ENCODE measurements at places on chromosomes 16 and 17. TPM values are rescaled to one million over a fixed set of nuclear protein-coding genes. Genes with fewer than 3 reads are reported as not detected.

The HOXB8 gene
- total RNA-seq = 0.56 TPM

The RPGRIP1L gene
- 18.3 TPM for total RNA-seq

The GPR142 gene
- not detected for total RNA-seq

The ANKRD40CL gene
- not detected for total RNA-seq

GRCh38 chr16:30748634-30749445 lies 615 bp downstream of the PHKG2 start:
- DNase-seq = peak; percentile 52

The CCDC47 gene
- total RNA-seq = 62.0 TPM

The WSB1 gene
- 112 TPM for total RNA-seq

GRCh38 chr17:2087597-2088211 lies 32.8 kb downstream of the HIC1 start:
- peak; percentile 12 for DNase-seq

GRCh38 chr17:48645639-48646182 lies 19.6 kb upstream of the HOXB9 start:
- DNase-seq = no peak

The TMEM238L gene
- not detected for total RNA-seq

The ABCA9 gene
- total RNA-seq = under 0.01 TPM

DNA sequence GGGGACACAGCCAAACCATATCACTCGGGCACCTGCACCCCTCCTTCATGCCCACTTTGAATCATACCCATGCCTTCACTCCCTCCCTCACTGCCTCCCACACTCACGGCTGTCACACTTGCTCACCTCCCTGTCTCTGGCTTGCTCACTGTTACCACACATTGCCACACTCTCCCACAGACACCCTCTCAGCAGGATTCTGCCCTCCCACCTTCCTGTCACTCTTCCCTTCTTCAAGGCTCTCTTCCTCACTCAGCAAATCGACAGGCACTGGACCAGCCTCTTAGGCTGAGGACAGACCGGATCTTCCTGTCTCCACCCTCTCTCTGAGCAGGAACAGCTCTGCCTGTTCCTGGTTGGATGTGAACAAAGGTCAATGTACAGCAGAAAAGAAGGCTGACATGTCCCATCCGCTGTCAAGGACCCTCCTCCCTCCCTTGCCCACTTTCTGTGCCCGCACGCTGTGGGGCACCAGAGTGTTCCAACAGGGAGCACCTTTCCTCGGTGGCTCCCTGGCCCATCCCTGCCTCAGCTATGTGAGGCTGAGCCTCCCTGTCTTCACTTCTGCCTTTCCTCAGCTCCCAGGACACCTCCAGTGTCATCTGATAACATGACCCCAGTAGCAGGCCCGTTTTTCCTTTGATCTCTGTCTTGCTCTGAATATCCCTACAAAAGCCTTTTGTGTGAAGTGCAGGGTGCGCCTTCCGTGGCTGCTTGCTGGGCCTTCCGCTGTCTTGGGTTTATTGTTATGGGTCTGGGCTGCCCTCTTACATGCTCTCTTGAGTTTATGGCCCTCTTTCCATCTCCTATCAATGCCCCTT lies 47.0 kb downstream of the CCDC182 start:
- no peak for DNase-seq

DNA sequence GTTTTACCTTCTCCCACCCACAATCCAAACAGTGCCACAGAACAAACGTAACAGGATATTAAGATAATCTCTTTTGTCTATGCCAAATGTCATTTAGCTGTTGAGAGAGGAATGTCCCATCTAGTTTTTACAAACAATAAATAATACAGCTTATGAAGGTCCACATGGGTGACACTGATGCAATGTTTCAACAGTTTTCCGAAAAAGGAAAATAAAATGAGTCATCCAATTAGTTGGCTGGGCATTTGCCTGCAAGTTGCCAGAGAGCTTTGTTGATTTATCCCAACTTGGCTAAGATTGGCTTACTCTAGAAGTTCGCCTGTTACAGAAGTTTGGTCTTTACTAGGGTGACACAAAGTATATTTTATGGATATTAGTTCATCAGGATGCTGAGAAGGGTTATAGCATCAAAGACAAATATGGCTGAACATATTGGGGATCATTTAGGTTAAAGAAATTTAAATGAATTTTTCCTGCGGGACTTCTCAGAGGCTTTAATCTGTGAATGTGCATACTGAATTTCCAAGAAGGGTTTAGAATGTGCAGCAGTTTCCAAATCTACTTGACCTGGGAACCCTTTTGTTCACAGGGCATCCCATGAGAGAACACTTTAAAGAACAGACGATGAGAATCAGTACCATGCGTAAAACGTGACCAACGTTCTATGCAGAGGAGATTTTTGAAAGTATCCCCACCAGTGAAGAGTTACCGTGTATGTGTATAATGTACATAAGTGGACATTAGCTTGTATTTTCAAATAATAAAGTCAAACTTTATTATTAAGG lies 73.1 kb downstream of the CDH13 start:
- DNase-seq = peak; percentile 80

- no peak for DNase-seq
Observed at GRCh38 chr17:50947782-50948543, 81.8 kb upstream of the TOB1 start.
